ENCODE measurements at places on chromosomes 7 and 10.

GRCh38 chr7:87852306-87852705 lies 23.9 kb downstream of the SLC25A40 start:
- DNase-seq = no peak

- no peak for DNase-seq
Observed at GRCh38 chr10:75117995-75118394, 6.5 kb downstream of the SAMD8 start.

GRCh38 chr10:45473126-45473525 lies 99.1 kb downstream of the ALOX5 start:
- no peak for DNase-seq

DNA sequence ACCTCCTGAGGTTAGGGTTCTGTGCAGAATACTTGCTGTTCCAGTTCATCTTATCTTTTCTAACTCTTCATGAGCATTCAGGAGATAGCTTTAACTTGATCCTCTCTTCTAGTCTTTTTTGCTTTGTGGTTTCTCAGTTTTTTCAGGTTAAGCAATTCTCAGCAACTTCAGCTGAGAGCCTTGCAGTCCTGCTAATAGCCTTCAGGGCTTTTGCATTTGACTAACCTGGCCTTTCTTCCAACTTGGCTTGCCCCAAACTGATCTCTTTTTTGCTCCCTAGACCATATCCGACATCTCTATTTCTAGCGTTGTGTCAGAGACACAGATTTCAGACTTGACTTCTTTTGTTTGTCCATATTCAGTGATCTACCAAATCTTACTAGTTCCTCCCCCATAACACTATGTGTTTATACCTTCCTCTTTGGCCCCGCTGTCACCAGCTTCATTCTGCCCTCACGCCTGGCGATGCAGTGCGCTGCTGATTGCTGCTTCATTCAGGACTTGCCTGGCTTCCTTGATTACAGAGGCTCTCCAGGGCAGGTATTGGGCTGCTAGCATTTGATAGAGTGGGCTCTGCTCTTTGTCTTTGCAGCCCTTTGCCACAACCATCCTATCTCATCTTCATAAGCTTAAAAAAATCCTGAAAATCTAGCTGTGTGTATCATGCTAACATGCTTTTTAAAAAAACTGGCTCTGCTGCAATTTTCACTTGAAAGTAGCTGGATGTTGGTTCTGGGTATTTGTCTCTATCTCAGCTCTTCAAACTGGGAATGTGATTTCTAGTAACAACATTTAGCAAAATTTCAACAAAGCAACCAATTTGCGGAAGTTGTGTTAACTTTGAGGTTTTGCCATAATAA lies 9.6 kb downstream of the CUL1 start:
- no peak for DNase-seq

GRCh38 chr10:119970107-119970506 lies 77.6 kb downstream of the SEC23IP start:
- DNase-seq = no peak

- DNase-seq = no peak
Observed at GRCh38 chr10:62250594-62251198, 17.9 kb downstream of the RTKN2 start.

GRCh38 chr7:128697302-128697905 lies 25.3 kb downstream of the GARIN1A start:
- peak; percentile 76 for DNase-seq

DNA sequence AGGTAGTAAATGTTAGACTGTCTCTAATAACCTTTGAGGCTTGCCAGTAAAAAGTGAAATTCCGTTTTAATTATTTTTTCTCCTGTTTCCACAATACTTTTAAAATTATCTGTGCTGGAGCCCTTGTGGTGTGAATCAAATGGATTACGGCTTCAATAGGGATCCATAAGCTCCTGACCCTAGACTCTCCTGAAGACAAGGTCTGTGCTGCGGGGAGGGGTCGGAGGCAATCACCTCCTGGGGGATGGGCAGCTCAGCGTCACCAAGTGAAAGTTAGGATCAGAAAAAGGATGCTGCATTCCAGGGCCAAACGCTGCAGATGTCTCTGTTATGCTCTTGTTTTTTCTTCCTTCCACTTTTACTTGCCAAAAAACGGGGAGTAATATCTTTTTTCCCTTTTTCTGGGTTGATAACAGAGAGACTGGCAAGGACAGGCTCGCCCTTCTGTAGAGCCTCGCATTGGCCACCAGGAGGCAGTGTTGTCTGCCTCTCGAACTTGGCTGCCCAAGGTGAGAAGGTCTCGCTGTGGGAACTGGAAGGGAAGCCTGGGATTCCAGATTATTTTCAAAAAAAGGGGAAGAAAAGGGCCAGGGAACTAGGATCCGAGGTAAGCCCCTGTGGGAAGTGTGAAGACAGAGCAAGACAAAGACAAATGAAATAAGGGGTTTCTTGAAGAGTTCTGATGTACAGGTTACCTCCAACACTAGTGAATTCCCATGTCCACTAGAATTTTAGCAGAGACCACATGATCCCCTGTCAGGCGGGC lies 621.9 kb downstream of the ACTR3B start:
- DNase-seq = peak; percentile 39

DNA sequence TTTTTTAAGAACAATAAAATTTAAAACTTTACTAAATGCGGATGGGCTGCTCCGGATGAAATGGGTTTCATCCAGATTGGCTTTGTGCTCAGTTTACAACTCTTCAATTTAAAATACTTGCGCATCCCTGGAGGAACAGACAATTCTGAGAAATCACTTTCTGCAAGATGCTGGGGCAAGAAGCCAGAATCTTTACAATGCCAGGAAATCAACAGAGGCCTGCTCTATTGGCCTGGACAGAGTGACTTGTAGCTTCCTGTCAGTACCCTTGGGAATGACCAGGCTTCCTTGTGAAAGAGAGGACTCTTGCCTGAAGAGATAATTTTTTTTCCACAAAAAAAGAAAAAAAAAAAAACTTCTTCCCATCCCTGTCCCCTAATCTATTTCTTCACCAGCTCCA lies 3.9 kb upstream of the FAM13C start:
- no peak for DNase-seq

GRCh38 chr7:2807460-2807844 lies 36.7 kb downstream of the GNA12 start:
- no peak for DNase-seq

GRCh38 chr7:116231949-116232348 lies 21.6 kb downstream of the TES start:
- DNase-seq = no peak

- peak; percentile 88 for DNase-seq
Observed at GRCh38 chr7:100563809-100564400, 9.8 kb downstream of the SAP25 start.

DNA sequence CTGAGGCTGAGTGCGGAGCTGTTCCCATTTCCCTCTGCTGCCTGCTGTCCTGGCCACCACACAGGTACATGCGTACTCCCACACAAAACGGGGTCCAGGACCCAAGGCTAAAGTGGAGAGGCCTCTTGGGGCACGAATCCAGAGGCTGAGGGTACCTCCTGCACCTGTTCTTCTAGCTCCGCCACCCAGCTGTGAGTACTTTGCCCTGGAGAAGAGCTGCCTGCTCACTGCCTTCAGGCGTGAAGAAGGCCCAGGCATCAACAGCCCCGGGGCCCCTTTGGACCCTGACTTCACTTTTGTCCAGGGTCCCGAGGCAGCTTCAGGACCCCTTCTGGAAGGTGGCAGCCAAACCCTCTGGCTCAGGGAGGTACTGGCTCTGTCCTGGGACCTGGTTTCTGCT lies 88.6 kb downstream of the HIF1AN start:
- no peak for DNase-seq

- DNase-seq = no peak
Observed at GRCh38 chr10:86665218-86665607, 3.1 kb upstream of the LDB3 start.

DNA sequence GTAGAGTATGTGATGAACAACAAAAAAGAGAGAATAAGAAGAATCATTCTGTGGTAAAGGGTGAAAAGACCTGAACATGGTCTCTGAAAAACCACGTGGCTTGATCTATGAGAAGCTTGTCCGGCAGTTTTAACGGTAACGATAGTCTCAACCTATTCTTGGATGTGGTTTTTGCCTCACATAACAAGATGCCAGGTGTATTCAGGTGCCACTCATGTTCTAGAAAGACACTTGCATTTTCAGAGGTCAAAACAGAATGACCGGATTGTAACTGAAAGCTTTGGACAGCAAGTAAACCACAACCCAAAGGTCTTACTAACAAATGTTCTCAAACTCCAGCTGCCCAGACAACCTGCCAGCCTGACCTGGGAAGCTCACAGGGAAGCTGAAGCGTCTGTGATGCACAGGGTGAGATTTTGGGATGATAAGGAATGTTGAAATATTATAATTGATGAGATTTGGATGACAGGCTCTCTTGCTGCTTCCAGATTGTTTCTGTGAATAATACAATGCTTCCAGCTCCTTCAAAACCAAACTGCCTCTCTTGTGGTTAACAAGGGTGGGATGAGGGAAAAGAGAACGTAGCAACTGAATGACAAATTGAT lies 137.4 kb upstream of the GRB10 start:
- no peak for DNase-seq

GRCh38 chr10:47059606-47060311 lies 148.5 kb downstream of the PTPN20 start:
- DNase-seq = no peak

DNA sequence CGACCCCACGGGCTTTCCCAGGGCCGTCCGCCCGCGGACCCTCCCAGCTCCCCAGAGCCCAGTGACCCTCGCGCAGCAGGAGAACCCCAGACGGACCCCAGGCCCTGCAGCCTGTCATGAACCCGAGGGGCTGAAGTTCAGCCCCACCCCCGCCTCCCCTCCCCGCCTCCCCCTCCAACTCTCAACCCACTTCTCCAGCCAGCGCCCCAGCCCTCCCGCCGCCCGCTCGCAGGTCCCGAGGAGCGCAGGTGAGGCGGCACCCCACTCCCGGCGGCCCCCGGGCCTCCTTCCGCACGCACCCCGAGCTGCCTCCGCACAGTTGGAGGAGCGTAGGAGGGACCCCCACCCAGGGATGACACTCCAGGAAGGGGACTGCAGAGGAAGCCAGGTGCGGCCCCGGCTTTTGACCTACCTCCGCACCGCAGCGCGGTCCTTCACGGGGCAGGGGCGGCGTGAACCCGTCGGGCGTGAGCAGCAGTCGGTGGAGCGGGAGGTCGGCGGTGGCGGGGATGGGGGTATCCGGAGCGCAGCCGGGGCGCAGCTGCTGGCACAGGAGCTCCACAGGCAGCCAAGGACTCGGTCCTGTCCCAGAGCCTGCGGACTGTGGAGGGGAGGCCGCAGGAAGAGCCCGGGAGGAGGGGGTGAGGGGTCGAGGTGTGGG lies at the start of gene TMEM176A:
TSS of gene TMEM176A (plus strand) at position 189 of the 661 bp plus-strand sequence. CDS start 782 bp downstream, outside the sequence.
- DNase-seq = no peak

- DNase-seq = no peak
Observed at GRCh38 chr10:68837626-68838322, 10.4 kb downstream of the STOX1 start.

GRCh38 chr10:10782603-10783002 lies 235.1 kb upstream of the CELF2 start:
- DNase-seq = no peak

DNA sequence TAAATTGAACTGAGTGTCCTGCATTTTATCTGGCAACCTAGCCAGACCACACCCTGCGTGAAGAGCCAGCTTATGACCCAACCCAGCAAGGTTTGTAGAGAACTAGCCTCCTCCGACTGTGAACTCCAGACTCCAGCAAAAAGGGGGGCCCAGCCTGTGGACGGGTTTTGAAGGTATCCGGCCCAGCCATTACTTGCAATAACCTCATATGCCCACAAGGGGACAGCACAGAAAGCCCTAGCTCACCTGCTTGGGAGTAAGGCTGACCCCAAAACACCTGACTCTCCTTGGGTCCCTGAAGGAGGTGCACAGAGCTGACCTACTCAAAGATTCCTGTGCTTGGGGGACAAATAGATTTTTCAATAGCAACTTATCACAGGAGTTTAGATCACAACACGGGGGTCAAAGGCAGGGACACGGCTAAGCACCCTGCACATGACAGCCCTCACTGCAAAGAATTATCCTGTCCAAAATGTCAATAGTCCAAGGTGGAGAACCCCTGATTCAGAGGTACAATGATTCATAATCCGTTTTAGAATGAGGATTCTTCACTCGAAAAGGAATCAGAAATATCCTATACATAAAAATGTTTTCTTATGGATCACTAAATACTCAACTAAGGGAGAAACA lies 4.6 kb downstream of the TRPV6 start:
- peak; percentile 63 for DNase-seq

DNA sequence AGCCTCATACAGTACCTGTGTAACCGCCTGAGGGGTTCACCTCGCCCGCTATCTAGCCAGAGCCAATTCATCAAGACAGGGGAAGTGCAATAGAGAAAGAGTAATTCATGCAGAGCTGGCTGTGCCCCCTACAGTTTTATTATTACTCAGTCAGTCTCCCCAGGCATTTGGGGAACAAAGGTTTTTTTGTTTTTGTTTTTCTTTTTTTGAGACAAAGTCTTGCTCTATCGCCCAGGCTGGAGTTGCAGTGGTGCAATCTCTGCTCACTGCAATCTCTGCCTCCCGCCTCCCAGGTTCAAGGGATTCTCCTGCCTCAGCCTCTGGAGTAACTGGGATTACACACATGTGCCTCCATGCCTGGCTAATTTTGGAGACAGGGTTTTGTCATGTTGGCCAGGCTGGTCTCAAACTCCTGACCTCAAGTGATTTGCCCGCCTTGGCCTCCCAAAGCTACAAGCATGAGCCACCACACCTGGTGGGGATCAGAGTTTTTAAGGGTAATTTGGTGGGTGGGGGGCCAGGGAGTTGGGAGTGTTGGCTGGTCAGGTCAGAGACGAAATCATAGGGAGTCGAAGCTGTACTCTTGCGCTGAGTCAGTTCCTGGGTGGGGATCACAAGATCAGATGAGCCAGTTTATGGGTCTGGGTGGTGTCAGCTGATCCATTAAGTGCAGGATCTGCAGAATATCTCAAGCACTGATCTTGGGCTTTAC lies 116.5 kb downstream of the MARCHF5 start:
- DNase-seq = no peak

- DNase-seq = no peak
Observed at GRCh38 chr7:95619517-95619916, 23.2 kb upstream of the PDK4 start.

GRCh38 chr10:7571981-7572380 lies 94.8 kb downstream of the ITIH5 start:
- no peak for DNase-seq

- no peak for DNase-seq
Observed at GRCh38 chr7:114874170-114874569, 47.7 kb upstream of the MDFIC start.

DNA sequence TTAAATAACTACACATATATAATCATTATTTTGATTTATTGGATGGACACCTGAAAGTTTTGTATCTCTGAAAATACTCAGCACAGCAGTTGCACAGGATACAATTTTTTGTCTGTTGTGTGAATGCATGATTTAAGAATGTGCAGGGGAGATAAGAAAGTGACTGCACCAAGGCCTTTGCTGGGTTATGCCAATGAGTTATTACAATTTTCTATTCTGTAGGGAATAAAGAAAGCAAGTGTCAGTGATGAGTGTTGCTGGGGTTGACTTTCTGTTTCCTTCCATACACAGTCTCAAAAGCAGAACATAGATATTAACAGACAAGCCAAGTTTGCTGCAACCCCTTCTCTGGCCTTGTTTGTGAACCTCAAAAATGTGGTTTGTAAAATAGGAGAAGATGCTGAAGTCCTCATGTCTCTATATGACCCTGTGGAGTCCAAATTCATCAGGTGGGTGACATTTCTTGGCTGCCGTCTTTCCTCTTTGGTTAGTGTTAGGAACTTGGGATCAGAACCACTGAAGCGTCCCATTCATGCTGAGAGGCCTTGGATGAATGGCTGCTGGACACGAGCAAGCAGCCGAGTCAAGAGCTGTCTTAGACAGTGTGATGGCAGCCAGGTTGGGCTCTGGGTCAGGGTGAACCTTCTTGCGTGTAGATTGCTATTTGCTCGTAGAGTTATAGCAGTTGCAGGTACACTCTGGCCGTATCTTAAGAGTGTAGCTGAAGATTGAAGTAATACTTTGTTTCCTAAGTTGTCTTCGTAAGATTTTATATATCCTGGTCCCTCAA lies 92.8 kb downstream of the DOCK1 start:
- no peak for DNase-seq

Measured in D341Med (cell line).